ENCODE measurements at places on chromosomes 7 and 10.

DNA sequence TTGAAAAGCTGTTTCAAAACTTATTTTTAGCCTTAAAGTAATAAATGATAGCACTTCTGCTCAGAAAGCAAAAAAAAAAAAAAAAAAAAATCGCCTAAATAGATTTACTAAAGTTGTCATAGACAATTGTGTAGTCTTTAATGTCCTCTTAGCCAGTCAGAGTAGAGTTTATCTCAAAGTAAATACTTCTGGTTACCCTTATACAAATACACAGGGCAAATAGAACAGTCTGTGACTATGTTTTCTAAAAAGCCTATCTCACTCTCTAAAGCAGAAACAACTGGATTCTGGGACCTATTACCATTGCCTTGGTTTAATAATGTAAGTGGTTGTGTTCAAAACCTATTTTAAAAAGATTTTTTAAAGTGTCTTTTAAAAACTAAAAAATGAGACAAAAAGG, 156.2 kb upstream of the THSD7A start:
- no peak for DNase-seq

DNA sequence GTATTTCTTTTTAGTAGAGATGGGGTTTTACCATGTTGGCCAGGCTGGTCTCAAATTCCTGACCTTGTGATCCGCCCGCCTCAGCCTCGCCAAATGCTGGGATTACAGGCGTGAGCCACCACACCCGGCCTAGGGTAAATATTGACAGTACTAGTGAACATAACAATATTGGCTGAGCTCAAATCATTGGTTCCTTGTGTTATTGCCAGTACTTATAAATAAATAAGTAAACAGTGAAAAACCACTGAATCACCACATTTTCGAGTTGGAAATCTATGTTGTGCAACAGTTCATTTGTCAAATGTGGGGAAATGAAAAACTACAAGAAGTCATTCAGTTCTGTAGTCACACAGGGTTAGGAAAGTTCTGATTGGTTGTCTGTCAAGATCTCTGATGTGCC, 15.8 kb downstream of the RPP30 start:
- no peak for DNase-seq

- DNase-seq = no peak
Observed at GRCh38 chr10:74306227-74306982, 155.4 kb downstream of the ADK start.

DNA sequence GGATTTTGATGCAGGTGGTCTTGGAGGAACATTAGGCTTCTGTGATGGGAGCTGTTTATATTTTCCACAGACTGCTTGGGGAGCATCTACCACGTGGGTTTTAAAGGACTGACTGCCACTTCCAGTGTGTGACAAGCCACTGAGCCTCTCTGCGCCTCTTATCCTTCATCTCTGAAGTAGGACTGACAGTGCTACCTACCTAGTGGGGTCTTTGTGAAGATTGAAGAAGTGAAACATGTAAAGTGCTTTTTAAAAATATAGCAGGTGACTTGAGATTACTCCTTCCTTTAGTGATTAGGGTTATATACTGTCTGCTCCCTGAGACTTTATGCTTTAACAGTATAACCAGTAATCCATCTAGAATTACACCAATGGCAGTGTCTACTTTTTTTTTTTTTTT, 29.9 kb downstream of the NKX2-3 start:
- DNase-seq = no peak

DNA sequence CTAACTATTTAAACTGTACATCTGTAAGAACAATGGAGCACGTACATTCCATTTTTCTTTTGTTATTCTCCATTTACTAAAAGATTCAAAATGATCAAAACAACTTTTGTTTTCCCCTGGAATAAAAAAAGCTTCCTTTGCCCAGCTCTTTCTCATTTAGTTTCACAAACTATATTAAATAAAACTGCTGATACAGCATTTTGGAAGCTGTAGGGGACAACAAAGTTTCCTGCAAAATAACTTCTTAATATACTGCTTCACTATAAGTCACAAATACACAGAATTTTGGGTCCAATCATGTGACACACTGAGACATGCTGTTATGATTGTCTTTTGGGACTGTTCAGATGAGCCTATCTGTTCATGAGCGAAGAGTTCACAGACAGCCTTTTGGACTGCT, 222.4 kb downstream of the ADAM12 start:
- no peak for DNase-seq

GRCh38 chr7:140284062-140284461, 107.3 kb upstream of the KDM7A start:
- no peak for DNase-seq

DNA sequence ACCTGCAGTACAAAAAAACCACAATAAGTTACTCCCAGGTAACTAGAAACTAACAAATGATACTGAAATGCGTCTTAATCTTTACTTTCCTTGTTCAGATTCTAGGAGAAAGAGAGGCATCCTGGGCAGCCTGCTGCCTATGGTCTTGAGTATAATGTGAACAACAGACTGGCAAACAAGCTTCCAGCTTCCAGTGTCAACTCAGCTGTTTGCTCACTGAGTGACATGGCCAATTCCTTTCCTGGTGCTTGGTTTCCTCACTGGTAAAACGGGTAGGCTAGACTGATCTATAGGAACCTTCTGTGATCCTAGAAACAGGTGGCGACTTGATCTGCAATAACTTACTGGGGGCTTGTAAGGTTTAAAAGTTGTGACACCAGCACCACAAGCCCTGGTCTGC, 10.1 kb downstream of the POLR3A start:
- DNase-seq = no peak
